ENCODE measurements at places on chromosomes 2 and 18. TPM values are rescaled to one million over a fixed set of nuclear protein-coding genes. Genes with fewer than 3 reads are reported as not detected.
A peak's percentile ranks its signal among the peaks of the same experiment; 100 is the strongest.

DNA sequence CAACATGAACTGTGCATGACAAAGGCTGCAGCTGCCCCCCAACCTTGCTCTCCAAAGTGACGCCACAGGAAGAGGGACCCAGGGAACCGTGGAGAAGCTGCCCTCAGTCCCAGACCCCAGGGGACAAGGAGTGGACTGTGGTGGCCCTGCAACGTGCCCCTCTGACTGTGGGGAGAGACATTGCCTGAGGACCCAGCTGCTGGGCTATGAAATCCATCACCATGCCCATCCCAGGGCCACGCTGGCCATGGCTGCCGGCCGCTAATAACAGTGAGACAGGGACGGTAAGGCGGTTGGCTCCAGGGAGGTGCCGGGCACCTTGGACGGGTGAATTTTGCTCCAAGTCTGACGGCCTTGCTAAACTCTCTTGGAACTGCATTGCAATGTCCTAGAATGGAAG lies 211.3 kb upstream of the HDAC4 start:
- no peak for DNase-seq

Gene L3MBTL4
- total RNA-seq, result 0.32 TPM

- no peak for DNase-seq
These were observed 168.5 kb upstream of the RND3 start for GRCh38 chr2:150656002-150656401.

Gene ASB1
- total RNA-seq, result 36.1 TPM

GRCh38 chr2:240789501-240790369 lies 30.3 kb downstream of the KIF1A start:
- peak; percentile 12 for DNase-seq

GRCh38 chr2:19473350-19473749 lies 114.9 kb upstream of the OSR1 start:
- no peak for DNase-seq

Gene SSB
- 79.0 TPM for total RNA-seq

Gene TPO
- total RNA-seq, result not detected

Gene MAP3K19
- not detected for total RNA-seq

DNA sequence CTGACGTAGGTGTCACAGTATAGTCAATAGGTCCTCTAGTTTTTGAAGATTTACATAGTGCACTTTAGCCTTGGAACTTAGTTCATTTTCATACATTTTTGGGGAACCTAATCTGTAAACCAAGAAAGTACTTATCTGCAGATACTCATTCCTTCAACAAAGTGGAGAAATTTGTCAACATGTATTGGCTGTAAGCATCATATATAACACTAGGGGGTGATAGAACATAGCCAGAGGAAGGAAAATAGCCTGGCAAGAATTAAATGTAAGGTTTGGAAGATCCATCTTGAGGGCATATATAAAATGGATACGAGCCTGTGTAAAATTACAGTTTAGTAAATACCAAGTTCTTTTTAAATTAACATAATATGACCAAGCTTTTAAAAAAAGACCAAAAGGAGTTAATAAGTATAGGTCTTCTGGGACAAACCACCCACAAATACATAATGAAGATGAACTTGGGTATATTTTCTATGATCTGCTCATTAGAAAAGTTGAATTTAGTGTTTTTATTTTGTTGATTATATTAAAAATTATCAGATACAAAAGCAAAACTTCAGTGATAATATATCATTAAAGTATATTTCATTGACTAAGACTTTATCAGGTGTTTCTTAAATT lies 18.2 kb downstream of the RPL37A start:
- DNase-seq, result no peak

- peak; percentile 93 for DNase-seq
These were observed 35.4 kb downstream of the MYL12B start for GRCh38 chr18:3297025-3297984.

DNA sequence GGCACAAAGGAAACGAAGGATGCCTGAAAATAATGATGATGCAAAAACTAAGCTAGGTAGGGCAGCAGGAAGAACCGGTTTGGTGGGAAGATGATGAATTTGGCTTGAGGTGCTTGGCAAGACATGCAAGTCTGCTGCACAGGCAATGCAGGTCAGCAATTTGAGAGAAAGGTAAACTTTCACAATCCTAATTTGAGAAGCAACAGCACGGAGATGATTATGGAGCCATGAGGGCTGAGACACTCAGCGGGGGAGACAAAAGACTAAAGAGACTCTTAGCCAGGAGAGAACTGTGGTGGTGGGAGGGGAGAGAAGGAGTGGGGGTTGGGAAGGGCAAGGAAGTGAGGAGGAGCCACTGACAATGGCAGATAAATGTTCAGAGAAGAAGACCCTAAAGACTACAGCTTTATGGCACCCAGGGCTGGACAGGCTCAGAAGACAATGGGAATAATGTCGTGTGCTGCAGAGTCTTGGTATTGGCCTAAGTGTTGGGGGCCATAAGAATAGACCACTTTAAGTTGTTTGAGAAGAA lies 19.4 kb upstream of the RNF149 start:
- no peak for DNase-seq

Measured in glutamatergic neuron (in vitro differentiated cells).